ENCODE measurements at places on chromosomes 1 and 21.
A peak's percentile ranks its signal among the peaks of the same experiment; 100 is the strongest.

DNA sequence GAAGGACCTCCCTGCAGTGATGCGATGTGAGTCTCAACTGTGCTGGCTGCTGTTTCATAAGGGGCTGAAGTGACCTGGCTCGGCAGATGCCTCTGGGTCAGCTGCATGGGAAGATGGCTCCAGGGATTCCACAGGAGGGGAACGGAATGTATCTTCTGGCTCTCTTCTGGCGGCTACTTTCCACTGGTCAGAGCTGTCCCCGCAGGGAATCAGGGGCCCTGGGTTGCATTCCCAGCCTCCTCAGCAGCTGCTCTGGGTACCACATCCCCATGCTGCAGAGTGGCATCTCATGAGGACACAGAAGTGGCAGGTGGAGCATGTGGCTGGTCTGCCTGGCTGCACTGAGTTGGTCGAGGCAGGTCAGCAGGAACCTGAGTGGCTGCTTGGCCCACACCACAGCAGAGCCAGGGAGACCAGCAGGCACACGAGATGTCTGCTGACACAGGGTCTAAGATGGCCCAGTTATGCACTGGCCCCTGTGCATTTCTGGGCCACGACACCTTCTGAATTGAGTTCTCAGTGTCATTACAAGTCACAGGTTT is 42.8 kb downstream of the POFUT2 start:
- DNase-seq, result no peak

DNA sequence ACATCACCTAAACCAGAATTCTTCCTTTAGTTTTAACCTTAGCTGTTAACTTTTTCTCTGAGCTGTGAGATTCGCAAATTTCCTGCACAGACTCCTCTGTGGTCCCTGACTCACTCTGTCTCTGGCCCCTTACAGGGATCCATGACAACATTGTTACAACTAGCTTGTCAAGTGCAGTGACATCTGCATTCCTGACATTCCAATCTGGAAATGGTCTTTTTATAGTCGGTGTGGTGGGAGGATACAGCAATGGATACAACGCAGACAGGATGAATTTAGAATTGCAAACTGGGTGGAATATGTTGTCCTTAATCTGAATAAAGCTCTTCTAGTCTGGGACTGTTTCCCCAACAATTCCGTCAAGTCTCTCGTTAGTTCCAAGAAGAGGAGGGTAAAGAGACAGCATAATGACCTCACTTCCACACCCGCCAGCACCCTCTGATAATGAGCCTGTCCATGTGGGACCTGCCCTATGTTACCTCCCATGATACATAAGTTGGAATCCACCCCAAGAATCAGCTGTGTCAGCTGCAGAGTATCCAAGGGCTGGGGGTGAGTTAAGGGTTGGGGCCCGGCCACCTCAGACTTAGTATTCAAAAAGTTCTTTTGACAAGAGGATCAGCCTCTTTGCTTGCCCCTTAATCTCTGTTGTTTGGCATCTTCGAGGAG is 49.4 kb downstream of the ILDR2 start:
- no peak for DNase-seq

GRCh38 chr1:101098327-101098726 is 72.7 kb upstream of the DPH5 start:
- DNase-seq, result no peak

DNA sequence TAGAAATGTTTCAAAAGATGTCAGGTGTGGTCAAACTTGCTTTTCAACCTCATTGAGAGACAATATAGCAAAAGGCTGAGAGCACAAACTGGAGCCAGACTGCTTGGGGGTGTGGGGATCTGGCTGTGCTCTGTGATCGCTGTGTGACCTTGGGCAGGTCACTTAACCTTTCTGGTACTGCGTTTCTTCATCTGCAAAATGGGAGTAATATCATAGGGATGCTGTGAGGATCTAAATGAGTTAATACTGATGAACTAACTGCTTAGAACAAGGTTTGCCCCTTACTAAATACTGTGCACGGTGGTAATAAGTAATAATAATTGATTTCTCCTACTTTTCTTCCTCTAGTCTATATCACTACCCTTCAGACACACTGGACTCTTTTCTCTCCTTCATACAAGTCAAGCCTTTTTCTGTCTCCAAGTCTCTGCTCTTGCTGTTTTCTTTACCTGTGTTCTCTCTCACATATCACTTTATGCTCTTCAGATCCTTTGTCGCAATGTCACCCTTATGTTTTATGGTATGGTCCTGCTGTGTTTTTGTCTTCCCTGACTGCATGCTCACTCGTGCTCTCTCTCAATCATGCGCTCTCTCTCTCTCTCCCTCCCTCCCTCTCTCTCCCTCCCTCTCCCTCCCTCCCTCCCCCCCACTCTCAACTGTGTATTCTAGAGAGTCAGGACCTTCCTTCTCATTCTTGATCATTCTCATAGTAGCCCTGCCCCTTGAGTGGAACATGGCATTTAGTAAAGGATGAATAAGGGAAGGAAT is 3.3 kb downstream of the MGST3 start:
- no peak for DNase-seq

DNA sequence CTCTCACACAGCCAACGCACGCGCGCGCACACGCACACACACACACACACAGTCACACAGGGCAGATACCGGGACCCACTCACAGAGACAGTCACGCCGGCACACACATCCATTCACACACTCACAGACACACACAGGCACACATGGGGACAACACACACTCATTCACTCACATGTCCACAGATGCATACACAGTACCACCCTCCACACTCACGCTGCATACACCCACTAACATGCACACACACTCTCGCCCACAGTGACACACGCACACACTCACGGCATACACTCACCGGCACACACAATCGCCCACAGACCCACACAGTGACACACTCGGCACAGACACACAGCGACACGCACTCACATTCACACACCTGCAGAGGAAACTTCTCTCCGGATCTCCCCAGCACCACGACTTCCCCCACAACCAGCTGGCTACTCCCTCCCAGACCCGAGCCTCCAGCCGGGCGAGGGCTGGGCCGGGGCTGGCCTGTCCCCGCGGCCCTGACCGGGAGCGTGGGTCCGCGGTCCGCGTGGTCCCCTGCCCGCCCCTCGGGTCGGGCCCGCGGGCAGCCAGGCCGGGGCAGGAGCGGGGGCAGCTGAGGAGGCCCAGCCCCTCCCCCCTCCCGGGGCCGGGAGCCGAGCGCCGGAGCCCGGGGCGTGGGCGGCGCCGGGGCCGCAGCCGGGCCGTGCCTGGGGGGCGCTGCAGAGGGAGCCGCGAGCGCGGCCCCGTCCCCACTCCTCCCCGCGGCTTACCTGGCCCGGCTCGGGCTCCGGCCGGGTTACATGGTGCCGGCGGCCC is 552 bp downstream of the DLGAP3 start:
- DNase-seq, result no peak

DNA sequence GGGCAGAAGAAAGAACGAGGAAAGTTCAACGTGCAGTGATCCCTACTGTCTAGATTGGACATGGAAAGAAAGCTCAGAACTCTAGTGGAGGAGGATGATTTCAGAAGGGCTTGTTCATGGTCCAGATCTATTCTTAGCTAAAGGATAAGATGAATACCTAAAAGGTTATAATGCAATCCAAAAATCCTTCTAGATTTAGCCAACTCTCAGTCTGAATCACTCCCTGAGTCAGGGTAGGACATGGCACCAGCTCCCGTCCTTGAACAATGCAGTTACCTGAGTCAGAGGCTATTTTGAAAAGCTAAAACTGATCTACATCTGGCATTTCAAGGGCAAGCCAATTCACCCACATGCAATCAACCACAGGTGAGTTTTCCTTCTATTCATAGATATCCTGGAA is 38.8 kb upstream of the HIVEP3 start:
- DNase-seq, result no peak

DNA sequence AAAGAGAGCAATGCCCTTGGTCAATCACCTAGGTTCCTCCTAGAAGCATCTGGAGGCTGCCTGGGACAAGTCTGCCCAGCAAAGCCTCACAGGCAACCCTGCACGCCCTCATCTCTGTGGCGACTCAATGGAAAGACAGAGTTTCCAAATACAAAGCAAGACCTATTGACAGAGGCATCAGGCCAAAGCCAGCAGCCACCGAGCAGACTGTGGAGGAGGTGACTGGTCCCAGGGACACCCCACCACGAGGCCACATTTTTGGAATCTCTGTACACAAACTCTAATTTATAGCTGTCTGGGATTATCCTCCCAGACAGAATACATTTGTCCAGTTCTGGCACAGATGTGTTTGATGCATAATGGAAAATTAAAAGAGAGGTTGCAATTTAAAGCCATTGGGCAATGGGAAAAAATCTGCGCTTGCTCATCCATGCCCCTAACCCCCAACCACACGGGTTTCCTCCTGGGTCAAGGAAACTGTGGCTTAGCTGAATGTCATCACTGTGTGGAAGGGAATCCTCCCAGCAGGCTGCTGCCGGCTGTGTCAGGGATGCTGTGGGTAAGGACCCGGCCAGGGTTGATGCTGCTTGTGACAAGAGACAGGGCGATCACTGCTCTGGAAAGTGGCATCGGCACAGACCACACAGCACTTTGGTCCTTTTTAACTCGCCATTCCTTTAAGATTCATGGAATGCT is 14.3 kb downstream of the TSPAN2 start:
- no peak for DNase-seq

DNA sequence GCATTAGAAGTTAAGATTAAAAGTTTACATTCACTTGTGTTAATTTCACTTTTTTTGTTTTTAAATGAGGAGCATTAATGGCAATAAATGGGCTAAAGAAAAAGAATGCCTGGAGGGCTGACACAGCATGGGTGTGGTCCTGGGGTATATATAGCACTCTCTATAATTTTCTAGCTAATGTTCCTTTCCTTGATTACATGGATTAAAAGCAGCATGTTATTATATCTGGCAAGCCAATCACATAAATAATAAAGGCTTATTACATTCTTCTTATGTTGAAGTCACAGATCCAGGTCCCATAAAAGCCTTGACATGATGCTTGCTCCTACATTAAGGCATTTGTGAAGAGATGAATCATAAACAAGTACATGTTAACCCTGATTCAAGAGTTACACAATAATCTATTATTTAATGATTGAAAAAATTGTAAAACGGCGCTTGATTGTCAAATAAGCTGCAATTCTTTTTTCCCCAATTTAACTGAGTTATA is 91.4 kb downstream of the LYPLAL1 start:
- peak; percentile 55 for DNase-seq

DNA sequence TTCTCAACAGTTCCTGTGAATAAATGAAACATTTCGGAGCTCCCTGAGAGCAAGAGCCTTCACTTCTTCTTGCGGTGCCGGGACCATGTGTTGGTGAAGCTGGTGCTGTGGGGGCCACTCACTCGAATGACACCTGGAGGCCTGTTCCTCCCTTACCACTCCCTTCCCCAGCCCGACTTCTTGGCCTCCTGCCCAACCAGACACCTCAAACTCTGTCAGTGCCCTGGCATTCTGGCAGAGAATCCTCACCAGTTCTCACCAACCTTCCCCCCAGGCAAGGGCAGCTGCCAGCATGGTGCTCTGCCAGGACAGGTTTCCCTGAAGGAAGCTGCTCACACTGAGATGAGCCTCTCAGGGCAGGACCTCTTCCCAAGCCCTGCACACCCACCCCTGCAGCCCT is 68.3 kb downstream of the MPZL1 start:
- DNase-seq, result no peak

DNA sequence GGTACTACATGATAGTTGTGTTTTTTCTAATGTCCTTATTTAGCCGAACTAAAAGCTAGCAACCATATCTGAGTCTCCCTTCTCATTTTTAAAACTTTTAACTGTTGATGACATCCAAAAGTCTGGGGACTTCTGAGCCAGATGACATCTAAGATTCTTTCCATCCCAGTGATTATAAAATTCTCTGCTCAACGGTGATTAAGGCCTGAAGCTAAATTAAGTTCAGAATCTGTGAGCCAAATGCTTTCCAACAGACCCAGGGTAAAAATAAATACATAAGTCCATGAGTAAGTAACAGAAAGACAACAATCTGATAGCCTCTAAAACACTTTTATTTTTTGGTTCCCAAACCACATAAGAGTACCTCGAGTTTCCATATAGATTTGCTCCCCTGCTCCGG is 13.1 kb upstream of the PTP4A2 start:
- DNase-seq, result no peak

DNA sequence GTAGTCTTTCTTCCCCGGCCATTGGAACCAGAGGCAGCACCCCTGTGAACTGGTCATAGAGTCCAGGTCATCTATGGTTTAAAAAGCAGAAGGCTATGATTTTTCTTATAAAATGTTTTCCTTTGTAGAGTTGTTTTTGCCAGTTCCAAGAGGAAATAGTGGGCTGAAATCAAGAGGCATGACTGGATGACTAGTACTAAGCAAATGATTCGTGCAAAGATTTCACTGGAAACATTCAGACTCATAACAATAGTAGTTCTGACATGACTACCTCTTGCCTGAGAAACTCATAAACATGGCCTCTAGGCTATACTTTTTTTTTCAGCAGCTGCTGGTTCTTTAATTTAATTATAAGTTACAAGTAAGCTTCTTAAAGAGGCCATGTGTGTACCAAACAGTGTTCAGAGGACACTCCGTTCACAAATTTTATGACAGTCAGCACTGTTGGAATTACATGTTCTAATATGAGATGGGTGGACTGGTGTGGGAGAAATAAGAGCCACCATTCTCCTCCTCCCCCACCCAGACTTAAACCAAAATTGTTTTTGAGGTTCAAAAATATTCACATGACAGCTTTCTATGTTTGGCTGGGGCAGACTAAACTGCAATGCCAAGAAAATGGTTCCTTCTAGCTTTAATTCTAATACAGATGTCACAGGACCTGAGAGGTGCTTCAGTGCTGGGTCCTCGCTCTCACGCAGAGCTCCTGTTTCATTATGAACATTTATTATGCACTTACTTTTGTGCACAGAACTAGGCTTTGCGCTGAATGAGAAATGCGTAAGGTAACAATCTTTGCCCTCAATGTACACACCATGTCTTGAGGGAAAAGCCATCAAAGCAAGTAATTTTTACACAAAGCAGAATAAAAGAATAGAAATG is 147.5 kb downstream of the ZC3H11B start:
- no peak for DNase-seq

DNA sequence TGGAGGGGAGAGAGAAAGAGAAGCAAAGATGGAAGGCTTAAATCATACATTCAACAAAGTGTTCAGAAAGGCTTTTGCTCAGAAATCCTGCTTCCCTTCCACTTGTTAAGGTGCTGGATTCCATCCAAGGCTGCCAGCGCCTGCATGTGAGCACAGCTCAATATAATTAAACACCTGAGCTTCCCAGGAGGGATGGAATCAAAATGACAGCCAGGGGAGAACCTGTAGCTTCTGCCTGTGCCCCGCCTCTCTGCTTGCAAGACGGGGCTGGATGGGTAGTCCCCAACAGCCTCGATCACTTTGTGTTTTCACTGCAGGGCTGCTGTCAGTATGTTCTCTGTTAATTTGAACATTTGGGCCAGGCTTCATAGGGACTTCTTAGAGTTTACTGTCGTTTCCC is 225.7 kb downstream of the KCNH1 start:
- peak; percentile 68 for DNase-seq

- no peak for DNase-seq
Measured at GRCh38 chr1:1960480-1961196, 41.6 kb upstream of the TMEM52 start.

- DNase-seq, result no peak
Measured at GRCh38 chr1:31793586-31794285, 22.1 kb downstream of the SPOCD1 start.

GRCh38 chr1:16946646-16947045 is 24.9 kb downstream of the CROCC start:
- DNase-seq, result no peak

- no peak for DNase-seq
Measured at GRCh38 chr21:35925497-35925896, 134.8 kb downstream of the SETD4 start.

- DNase-seq, result no peak
Measured at GRCh38 chr1:236159704-236160539, 17.6 kb downstream of the GPR137B start.
